ENCODE measurements at places on chromosomes 4 and X. TPM values are rescaled to one million over a fixed set of nuclear protein-coding genes. Genes with fewer than 3 reads are reported as not detected.

Gene ZFP92
- total RNA-seq = 0.53 TPM

Gene ITIH6
- not detected for total RNA-seq

Gene XG
- total RNA-seq = not detected

Gene YY2
- 2.2 TPM for total RNA-seq

Gene TMEM164
- total RNA-seq = 106 TPM

Gene NLGN4X
- 0.02 TPM for total RNA-seq

Gene P2RY10
- total RNA-seq = not detected

Gene GSX2
- total RNA-seq = not detected

Gene SPANXA2
- 0.20 TPM for total RNA-seq

Gene VCX2
- total RNA-seq = not detected

Gene GSPT2
- 7.8 TPM for total RNA-seq

Gene SSX3
- not detected for total RNA-seq

Gene P2RY4
- total RNA-seq = 0.06 TPM

Gene ZNF630
- 0.20 TPM for total RNA-seq

Gene SUPT20HL2
- total RNA-seq = not detected

Gene FAM156A
- 17.9 TPM for total RNA-seq

Gene S100G
- not detected for total RNA-seq

Gene CENPVL3
- 0.17 TPM for total RNA-seq
